ENCODE measurements at places on chromosomes 2 and 18.

DNA sequence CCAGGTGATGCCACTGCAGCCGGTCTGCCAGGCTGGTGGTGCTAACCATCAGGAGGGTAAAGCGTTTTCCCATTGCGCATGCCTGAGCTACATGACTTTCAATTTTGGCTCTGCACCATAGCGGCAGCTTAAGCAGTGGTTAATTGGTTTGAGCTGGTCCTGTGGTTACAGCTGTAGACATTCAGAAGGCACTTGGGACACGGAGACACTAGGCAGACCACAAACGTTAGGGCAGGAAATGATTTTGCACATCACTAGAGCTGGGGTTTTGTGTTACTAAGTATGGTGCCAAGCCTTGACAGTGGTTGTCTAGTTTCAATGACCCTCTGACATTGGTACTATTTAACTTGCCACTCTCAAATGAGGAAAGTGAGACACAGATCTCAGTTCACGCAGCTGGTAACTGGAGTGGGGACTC lies 28.9 kb upstream of the CNOT11 start:
- DNase-seq, result peak; percentile 16

- DNase-seq, result no peak
These were observed 1.1 kb downstream of the HIBCH start for GRCh38 chr2:190318514-190318913.

- DNase-seq, result peak; percentile 18
These were observed 25.3 kb downstream of the RAMP1 start for GRCh38 chr2:237884681-237885080.

DNA sequence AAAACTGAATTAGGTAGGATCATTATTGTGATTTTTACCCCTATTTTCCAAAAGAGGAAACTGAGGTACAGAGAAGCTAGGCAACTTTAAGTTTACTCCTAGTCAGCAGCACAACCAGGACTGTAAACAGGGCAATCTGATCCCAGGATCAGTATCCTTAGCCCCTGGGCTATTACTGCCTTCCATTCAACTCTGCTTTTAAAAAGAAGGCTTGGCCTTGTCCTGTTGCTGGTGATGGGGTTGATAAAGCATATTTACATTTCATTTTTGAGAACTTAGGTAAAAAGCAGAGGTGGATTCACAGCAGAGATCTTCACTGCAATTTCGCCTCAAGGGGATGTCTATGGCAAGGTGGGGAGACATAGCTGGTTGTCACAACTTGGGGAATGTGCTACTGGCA lies 148.5 kb downstream of the GALNT14 start:
- no peak for DNase-seq

DNA sequence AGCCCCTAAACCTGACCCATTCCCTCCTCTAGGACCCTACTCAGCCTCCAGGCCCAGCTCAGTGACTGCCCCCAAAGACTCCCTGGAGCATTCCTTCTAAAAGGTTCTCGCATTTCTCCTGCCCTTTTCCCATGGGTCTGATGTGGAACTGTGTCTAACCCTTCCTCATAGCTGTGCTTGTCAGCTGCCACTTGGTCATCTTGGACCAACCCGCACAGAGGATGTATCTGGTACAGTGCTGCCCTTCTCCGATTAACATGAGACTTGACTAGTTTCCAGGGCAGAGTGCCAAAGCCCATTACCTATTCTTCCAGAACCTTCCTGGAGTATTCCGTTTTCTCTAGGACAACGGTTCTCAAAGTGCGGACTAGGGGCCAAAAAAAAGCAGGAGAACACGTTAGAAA lies 518 bp upstream of the NFU1 start:
- peak; percentile 46 for DNase-seq

Data from left colon (tissue), 2 donors.